ENCODE measurements at places on chromosomes 2 and 18.

DNA sequence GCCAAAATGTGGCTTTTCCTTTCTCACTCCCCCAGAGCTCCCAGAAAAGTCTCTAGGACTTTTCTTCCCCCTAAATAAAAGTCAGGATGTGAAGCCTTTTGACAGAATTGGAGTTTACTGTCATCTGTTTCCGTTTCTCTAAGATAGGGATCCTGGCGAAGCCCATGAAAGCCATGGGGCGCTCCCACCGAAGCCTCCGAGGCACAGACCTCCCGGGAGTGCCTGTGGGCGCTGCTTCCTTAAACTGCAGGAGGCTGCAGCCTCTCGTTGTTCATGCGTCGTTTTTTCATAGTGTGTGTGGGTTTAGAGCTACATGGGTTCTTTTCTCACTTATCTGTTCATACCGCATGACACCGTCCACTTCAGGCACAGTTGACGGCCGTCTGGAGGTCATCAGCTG is 56.8 kb downstream of the ASAP2 start:
- DNase-seq = no peak

DNA sequence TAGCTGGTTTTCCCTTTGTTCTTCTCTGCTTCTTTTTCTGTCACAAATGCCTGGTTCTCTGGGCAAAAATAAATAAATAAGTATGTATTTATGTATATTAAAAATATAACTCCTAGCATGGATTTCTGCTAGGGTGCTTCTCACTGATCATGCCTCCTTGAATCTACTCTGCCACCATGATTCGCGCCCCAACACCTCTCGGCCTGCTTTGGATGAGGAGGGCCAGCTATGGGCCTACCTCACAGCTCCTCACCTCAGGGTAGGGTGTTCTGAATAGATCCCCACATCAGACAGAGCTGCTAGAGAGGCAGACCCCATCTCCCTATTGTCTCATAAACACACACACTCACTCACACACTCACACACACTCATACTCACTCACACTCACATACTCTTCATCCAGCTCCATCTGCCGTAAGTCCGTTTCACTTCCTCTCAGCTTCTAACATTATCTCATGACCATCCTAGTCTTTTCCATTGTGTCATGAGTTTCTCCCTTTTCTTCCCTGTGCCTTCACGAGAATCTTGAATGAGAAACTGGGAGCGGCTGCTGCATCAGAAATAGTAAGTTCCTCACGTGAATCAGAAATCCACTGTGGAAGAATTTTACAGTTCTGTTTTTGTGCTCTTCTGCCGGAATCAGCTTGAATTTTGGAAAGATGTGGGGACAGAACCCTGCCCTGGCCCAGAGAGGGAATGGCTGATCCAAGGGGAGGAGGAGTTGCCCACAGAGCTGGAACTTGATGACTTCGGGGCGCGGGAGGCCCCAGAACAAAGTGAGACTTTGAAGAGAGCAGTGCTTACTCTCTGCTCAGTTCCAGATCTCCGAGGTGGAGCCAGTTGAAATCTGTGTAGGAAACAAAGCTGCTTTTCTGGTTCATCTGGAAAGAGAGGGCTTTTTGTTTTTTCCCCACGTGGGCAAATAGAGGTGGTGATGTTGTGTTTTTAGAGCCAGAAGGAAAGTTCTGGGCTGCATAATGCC is 20.9 kb downstream of the ANXA4 start:
- DNase-seq = no peak

- DNase-seq = no peak
Observed at GRCh38 chr18:332007-332406, 64.2 kb upstream of the THOC1 start.

GRCh38 chr2:129619471-129619870 is 360.0 kb upstream of the RAB6C start:
- no peak for DNase-seq

DNA sequence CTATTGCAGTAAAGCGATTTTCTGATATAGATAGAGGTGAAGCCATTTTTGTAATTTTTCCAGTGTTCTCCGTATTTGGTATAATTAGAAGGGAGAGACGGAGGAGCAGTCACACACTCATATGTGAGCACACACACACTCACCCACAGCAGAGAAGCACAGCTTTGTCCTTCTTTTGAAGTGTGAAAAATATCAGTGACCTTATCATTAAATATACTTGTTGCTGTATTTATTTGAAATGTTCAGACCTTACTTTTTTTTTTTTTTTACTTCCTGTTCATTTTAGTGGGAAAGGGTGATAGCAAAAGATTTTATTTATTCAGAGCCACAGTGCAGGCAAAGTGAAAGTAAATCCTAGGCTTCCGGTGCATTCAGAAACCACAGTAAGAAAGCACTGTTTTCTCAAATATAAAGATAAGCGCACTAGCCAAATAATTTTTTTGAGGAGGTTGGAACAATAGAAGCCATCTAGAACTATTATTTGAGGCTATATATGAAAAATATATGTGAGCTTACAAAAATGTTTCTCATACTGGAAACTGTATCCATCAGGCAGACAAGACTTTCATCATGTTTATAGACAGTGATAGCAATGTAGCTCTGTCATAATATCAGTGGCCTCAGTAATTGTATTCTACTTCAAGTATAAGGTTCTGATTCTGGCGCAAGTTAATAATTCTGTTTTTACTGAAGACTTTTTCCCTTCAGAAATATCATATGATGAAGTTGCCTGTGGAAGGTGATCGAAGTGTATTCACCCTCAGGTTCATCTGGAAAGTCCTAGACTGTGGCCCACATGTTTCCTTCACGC is 37.2 kb downstream of the TSHZ1 start:
- DNase-seq = no peak

DNA sequence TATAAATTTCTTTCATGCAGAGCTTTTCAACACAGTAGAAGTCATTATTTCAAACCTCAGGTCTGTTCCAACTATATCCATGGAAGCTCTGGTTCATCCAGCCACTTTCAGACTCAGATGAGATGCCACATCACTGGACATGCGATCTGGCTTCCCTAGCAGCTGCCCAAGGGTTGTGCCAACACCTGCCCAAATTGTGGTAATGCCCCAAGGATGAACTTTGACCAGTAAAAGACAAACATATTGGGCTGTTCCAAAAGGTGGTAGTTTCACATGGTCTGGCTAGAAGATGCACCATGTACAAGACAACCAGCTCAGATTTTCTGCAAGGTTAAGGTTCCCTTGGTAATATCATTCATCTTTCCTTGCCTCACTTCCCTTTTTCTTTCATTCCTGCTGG is 101.9 kb downstream of the THADA start:
- DNase-seq = no peak
